ENCODE measurements at places on chromosomes 11 and 22.

- no peak for DNase-seq
Observed at GRCh38 chr11:134607963-134608750, 196.1 kb upstream of the B3GAT1 start.

GRCh38 chr11:62012832-62013461 lies 45.5 kb upstream of the FTH1 start:
- DNase-seq, result no peak

- DNase-seq, result no peak
Observed at GRCh38 chr11:8867035-8867434, 44.0 kb upstream of the AKIP1 start.

DNA sequence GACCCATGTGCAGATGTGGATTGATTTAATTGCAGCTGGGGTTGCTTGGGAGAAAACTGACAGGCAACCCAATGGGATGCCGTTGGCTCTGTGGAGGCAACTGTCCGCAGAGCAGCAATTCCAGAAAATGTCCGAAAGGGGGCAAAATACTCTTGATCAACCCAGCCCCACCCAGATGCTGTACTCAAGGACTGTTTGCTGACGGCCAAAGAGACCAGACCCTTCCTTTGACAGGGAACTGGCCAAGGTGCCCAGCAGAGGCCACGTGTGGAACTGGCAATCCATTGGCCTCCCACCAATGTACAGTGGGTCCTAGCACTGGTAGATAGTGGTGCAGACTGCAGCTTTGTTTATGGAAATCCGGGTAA lies 29.7 kb upstream of the KCNA4 start:
- DNase-seq, result no peak

DNA sequence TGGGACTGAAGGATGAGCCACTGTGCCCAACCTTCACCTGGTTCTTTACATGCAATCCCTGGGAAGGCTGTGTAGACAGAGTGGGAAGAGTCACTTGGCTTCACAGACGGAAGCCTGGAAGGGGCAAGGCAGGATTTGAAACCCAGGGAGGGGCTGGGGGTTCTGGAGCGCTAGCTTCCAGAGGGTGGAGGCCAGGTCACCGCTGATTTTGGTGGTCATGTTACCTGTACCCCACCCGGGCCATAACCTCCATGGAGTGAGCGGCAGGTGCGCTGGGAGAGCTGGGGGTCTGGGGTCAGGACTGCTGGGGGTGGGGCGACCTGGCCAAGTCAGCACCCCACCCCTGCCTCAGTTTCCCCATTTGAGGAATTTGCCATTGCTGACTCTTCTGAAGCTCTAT lies 38.3 kb downstream of the PDGFB start:
- no peak for DNase-seq

DNA sequence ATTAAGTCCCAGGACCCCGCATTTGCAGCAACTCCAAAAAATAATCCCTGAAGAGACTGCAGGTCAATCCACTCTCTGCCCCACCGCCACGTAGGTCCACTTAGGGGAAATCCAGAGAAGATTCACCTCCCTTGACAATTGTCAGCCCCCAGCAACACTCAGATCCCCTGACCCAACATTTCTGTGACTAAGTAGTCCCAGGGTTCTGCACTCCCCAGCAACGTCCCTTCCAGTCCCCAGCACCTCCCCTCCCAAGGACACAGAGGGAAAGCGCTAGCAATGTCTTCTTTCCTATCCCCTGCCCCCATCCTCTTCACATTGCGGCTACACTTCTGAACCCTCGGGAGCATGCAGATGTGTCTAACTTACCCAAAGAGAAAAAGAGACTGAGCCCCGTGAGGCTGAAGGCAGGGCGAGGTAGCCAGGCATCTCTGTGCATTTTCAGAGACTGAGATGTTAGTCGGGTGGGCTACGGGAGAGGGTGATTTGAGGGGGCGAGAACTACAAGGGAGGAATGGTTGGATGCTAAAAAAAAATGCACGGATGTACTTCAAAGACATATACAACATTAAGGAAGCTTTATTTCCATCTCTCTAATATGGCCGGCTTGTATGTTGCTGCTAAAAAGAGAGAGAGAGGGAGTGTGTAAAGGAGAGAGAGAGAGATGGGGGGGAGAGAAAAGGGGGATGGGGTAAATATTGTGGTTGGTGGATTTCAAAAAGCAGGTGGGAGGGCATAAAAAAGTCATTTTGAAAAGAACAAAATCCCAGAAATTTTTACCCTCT lies at the start of gene SCN2B:
Gene SCN2B, minus strand, starts transcription at position 647 of the 785 bp plus-strand sequence. Its CDS starts 208 bp downstream, at position 439.
- DNase-seq, result no peak

DNA sequence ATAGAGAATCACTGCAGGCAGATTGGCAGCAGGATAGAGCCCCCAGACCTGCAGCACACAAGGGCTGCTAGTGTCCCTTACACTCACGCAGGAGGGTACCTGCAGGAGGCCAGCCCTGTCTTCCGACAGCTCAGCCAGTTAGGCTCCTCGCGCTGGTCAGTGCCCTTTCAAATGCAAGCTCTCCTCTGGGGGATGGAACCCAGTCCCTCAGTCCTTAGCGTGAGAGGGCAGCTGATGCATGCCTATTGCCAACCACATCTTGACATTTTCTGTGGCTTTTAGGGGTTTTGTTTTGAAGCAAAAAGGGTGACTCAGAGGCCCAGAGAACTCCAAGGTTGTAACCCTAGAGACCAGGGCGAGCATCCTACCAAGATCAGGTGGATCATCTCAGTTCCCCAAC lies 40.0 kb downstream of the WNT11 start:
- no peak for DNase-seq

DNA sequence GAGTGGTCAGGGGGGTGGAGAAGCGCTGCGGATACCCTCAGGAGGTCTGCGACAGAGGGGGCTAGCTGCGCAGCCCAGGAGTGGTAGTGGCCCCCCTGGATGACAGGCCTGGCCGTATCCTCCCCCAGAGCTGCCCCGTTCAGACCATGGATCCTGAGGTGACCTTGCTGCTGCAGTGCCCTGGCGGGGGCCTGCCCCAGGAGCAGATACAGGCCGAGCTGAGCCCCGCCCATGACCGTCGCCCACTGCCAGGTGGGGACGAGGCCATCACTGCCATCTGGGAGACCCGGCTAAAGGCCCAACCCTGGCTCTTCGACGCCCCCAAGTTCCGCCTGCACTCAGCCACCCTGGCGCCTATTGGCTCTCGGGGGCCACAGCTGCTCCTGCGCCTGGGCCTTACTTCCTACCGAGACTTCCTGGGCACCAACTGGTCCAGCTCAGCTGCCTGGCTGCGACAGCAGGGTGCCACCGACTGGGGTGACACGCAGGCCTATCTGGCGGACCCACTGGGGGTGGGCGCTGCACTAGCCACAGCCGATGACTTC lies 505 bp downstream of the NUDT22 start:
- no peak for DNase-seq

- no peak for DNase-seq
Observed at GRCh38 chr22:46367707-46368191, 32.2 kb downstream of the TRMU start.

- no peak for DNase-seq
Observed at GRCh38 chr22:30267382-30268302, 991 bp upstream of the OSM start.

DNA sequence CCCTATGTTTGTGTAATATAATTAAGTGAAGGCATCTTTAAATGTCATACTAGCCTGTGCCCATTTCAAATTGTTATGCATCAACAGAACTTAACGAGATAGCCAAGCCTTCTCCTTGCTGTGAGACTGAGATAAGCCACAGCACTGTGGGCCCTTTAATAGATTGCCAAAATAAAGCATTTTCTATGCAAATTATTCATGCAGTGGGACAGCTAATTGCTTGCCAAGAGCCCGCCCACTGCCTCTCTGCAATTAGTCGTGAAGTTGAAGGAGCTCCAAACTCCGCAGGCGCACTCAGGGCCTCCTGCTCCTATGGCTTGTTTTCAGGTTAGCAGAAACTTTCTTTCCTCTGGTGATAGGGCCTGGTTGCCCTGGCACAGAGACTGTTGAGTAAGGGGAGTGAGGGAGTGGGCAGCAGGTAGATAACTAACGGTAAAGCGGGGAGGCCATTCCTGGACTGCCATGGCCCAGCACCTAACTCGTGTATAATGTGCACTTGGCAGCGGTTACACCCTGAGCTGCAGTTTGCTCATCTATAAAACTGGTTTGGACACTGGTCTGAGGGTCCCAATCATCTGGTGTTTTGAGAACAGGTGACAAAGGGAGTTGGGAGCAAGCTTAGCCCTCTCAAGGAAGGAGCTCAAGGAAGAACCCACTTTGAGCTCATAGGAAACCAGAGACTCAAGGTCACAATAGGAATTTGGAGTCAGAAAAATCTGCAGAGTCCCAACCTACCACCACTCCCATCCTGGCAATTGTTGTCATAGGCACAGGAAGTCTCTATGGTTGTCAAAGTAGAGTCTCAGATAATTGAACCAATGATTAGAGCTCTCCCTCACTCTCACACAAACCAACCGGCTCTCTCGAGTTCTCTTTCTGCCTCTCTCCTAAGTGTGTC lies 33.9 kb upstream of the RIC3 start:
- DNase-seq, result no peak

DNA sequence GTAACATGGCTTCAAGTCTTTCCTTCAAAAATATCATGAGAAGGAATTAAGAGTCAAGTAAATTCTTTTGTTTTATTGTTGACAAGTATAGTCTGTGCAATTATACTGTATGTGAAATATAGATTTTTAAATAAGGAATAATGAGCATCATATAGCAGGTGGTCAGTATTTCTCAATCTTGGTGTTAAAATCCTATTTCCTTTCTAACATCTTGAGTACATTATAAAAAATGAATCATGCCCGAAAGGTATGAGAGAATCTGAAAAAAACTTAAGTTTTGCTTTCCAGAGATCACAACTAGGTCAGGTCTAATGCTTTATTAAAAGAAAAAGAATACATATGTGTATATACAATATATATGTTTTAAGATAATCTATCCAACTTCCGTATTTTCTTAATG lies 53.1 kb downstream of the KIF18A start:
- DNase-seq, result no peak

GRCh38 chr11:76444065-76444383 lies 794 bp upstream of the EMSY start:
- DNase-seq, result no peak

DNA sequence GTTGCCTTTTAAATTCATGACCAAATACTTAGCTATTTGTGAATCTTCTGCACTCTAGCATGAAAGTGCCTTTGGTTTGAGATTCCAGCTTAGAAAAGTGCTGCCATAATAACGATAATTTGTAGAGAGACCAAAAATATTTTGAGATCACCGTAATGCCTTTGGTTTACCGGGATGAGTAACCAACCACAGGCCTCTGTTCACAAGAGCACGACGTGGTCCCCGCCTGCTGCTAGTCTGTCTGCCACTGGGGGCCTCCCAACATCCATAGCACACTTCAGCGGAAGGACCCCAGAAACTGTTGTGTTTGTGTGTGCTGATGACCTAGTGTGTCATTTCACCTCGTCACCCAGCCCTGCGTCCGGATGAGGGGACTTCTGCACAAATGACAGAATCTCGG lies 67.0 kb upstream of the RASSF10 start:
- no peak for DNase-seq

DNA sequence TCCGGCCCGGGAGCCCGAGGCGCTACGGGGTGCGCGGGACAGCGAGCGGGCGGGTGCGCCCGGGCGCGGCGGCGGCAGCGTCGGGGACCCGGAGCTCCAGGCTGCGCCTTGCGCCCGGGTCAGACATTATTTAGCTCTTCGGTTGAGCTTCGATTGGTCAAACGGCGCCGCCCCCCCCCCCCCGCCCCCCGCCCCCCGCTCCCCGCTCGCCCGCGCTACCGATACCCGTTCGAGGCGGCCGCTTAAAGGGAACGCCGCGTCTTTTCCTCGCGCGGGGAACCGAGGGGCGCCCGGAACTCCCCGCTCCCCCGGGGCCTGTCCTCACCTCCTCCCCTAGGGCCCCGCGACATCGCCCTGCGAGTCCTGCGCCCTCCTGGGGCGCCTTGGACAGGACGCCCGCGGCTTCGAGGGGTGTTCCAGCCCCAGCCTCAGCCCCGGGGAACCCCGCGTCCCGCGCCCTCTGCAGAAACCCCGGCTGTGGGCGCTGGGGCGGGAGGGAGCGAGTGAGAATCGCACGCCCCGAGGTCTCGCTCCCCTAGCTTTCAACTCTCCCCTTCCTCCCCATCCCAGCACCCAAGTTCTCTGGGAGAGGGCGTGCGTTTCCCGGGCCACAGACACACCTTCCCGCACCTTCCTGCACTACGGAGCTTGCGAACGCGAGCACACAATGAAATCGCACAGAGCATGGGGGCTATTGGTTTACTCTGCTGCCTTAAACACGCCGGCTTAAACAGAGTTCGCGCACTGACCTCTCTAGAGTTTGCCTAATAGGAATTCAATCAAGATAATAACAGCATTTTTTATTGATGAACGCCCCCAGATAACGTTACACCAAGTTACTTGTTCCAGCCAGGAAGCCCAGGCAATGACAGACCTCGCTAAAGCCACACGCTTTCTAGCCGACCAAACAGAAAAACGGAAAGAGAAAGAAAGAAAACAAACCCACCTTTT lies at the start of gene BDNF:
Gene BDNF, minus strand, starts transcription at position 105 of the 951 bp plus-strand sequence. CDS start 41,891 bp downstream, outside the sequence.
- no peak for DNase-seq

DNA sequence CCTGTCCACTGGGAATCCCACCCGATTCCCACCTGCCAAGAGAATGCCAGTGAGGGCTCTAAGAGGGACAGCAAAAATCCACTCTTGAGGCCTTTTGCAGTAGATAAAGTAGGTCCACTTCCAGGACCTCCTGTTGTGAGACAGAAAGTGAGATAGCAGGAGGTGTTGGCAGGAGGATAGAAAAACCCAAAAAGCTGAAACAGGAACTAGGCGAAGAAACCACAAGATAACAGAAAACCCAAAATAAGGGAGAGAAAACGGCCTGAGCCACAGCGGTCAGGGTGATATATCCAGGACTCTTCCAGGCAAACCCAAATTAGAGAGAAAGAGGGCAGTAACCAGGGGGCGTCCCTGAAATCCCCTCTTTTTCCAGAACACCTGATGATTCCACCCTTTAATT lies 79.7 kb upstream of the LINC01488 start:
- DNase-seq, result no peak

- no peak for DNase-seq
Observed at GRCh38 chr11:61140416-61140815, 20.8 kb downstream of the VPS37C start.

DNA sequence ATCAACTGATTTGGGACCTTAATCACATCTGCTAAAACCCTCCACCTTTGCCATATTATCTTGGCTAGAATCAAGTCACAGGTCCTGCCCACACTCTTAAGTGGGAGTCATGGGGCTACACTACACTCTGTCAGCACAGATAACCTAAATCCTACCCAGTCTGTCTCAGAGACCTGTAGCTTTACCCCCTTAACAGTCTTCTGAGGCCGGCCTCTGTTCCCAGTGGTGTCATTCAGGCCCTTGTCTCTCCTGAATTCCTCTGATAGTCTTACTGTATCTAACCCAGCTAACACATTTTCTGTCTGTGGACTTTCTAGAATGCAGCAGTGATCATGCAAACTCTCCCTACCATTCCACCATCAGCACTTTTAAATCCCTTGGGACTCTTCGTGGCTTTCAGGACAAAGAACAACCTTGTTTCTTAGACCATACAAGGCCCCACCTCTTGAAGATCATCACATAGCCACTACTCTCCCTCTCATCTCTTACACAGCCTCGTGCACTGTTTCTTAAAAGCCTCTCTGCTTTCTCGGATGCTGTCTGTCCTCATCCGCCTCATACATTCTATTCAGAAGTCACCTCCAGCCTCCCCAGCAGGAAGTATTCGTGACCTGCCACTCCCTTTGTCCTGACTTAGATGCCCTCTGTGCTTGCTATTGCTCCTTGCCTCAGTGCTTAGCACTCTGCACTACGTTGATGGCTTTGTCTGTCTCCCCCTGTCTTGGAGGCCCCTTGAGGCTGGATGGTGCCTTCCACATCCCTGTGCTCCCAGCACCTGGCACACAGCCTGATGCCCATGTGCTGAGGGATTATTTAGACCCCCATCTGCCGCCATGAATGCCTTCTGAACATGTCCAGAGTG lies 57.9 kb downstream of the PANX1 start:
- no peak for DNase-seq

All from non-pigmented ciliary epithelial cell (primary cell).